ENCODE measurements at places on chromosomes 16 and 17.

GRCh38 chr16:66954097-66954659, 6.9 kb upstream of the CES3 start:
- DNase-seq: peak; percentile 59

DNA sequence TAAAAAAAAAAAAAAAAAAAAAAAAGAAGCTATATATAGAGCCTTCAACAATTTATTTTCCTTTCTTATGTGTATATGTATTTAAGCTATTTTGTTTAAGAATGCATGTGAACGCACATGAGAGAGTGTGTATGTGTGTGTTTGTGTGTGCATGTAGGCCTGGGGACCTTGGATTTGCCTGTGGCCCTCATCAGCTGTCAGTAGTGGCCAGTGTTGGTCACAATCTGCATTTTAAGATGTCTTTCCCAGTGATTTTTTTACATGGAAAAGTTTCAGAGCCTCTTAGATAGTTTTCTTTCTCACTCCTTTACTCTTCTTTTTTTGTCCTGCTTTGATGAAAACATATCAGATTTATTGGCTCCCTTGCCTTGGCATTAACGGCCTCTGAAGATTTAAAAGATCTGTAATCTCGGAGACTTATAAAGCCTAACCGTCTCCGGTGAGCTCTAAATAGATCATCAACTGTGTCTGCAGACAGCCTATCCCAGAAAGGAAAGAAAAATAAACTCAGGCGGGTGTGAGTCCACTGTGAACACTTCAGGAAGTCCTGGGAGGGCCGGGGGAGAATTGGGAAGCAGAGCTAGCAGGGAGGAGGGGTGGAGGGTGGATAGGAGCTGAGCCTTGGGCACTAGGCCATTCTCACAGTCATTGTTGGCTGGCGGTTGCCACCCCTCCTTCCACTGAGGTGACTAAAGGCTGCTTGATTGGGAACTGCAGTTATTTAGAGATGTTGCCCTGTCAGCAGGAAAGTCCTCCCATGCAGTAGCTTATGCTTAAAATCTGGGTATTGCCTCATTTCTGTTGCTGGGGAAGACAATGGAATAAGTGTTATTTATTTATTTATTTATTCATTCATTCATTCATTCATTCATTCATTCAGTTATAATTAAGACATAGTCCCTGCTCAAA, 86.8 kb downstream of the WWP2 start:
- DNase-seq: no peak

DNA sequence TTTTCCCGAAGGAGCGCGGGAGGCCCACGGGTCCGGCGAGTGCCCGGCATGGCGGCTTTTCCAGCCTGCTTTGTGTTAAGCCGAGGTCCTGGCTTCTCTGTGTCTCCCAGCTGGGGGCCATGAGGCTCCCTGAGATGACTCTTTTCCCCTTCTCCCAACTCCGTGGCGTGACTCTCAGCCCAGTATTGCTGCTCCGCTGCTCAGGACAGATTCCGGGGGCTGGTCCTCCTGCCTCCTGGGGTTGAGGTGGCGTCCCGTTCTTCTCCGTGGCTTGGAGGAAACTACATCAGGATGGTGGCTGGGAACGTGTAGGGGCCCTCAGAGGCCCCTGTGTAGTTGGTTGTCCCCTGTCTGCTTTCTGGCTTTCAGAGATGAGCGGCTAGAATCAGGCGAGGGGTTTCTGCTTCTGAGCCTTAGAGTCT, 951 bp downstream of the GPS1 start:
- no peak for DNase-seq

GRCh38 chr16:2469399-2470233, 1.5 kb upstream of the NTN3 start:
- DNase-seq: no peak

GRCh38 chr16:473046-474043, 47.9 kb downstream of the RAB11FIP3 start:
- no peak for DNase-seq

- DNase-seq: no peak
Observed at GRCh38 chr16:87661561-87661960, 59.3 kb downstream of the JPH3 start.

DNA sequence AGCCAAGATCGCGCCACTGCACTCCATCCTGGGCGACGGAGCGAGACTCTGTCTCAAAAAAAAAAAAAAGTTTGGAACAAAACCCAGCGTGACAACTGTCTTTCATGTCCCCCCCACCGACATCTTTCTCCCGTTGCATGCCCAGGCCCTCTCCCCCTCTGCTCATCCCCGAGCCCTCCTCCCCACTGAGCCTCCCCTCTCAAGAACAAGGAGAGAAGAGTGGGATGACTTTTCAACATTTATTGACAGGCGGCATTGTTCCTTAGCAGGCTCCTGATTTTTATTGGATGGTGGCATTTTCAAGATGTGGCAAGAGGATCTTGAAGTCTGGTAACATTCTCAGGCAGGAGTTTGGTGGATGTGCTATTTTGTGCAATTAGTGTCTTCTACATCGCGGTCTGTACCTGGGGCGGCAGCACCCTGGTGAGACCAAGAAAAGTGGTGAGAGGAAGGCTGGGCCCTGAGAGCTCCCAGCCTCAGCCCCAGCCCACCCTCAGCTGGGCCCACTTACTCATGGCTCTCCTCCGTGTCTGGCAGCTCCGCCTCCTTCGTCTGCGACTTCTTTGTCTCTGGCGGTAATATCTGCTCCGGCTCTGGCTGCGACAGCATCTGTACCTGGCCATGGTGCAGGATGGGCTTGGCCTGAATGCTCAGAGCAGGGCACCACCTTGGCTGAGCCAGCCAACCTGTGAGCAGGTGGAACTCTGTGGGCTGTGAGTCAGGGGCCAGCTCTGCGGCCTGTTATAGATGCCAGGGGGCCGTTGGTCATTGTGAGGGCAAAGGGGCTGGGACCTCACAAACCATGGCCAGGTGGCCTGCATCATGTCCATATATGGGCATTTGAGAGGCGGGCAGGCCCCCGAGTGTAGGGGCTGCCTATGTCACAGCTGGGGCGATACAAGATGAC, at the start of gene PRM1:
PRM1 (minus strand) TSS at position 715 of the 907 bp plus-strand sequence; CDS start at position 623, 92 bp downstream.
- no peak for DNase-seq

DNA sequence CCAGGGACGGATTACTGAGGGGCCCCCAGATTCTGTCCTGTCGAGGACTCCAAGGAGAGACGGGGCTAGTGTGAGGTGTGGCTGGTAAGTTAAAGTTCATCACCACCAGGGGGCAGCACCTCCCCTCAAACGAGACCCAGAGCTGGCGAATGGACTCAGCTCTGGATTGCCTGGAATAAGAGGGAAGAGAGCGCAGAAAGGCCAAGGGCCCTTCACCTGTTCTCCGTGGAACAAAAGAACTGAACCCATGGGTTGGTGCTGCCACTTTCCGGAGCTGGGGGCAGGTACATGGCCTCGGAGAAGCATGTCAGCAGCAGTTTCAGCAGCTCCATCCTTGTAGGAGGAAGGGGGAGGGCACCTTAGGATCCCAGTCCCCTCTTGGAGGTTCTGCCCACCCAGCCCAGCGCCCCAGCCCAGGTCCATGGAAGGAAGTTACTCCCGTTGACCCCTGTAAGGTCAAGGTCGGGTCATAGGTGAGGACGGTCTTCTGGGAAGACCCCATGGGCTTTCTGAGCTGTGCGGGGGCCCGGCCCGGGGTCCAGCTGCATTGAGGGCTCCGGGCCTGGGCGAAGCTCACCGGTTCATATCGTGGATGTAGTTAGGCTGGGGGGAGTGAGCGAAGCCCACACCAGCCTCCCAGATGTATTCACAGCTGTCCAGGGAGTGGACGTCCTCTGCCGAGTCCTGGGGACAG, 10.8 kb downstream of the HID1 start:
- DNase-seq: peak; percentile 82

GRCh38 chr17:16439303-16439791, 24.0 kb downstream of the TRPV2 start:
- DNase-seq: peak; percentile 13

DNA sequence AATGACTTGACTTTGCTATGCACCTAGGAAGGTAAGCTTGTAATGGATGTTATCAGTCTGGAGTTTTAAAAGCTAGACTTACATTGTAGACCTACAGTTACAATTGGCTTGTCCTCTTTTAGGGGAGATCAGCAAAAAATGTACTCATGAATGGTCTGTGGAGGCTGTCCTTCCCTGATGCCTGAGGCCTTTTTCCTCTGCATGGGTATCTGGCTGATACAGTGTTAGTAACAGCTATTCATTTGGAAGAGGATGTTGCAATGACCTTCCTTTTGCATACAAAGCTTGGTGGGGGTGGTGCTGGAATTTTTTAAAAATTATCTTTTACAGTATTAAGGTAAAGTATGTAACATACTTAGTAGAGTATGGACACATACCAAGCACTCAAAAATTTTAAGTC, 525.5 kb downstream of the KIF2B start:
- DNase-seq: no peak

GRCh38 chr17:10029129-10029528, 124.1 kb upstream of the RCVRN start:
- DNase-seq: no peak

DNA sequence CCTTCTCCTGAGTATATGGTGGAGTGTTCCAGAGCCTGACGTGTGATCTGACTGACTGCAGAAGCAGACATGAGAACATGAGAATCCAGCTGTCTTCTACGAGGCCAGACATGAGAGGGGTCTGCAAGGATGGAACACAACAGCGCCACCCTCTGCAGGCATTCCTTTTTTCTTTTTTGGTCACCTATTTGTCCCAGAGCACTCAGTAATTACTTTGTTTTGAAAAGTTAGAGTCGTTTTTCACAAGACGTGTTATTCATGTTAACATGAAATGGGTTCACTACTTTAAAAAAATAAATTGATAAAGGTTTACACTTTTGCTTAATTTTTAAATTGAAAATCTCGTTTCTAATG, 43.8 kb upstream of the ATP2A3 start:
- no peak for DNase-seq
